Smooth muscle cell of the brain vasculature (primary cell): ENCODE measurements at places on chromosomes 4 and X.
A peak's percentile ranks its signal among the peaks of the same experiment; 100 is the strongest.

GRCh38 chr4:11049001-11049400, 364.4 kb upstream of the CLNK start:
- no peak for DNase-seq

- DNase-seq, result no peak
Observed at GRCh38 chrX:26597981-26598380, 382.0 kb downstream of the MAGEB5 start.

DNA sequence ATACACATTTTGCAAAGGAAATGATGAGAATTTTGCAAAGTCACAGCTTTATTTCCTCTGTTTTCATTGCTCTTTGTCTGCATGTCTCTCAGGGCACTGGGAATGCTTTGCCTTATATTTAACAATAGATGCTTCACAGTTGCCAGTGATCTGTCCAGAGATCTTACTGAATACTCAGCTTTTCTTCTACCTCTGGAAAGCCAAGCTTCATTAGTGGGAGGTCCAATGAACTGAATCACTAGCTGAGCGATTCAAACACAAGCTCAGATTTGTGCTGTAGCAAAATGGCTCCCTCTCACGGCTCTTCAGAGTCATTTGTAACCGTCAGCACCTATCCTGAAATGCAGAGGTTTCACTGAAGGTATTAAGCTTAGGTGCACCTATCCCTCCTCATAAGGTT, 138.9 kb downstream of the DCLK2 start:
- DNase-seq, result no peak

- DNase-seq, result no peak
Observed at GRCh38 chrX:148695255-148695654, 194.8 kb downstream of the AFF2 start.

DNA sequence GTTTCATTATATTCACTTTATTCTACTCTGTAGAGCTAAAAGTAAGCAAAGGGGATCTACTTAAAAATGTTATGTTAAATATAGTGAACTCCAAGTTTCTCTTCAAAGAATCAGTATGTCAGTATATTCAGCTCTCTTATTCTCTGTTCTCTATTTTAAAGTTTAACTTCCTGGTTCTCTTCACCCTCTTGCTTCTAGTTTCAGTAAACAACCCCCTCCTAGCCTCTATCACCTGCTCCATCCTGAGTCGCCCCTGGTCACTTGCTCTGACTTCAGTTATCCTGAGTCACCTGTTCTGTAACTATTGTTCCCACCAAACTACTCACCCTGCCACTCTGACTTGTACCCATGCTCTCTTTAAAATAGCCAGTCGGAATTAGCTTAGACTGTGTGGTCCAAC, 180.9 kb upstream of the AADAT start:
- DNase-seq, result no peak

- DNase-seq, result no peak
Observed at GRCh38 chr4:74258963-74259362, 49.3 kb upstream of the EPGN start.

GRCh38 chrX:11416600-11416999, 123.4 kb downstream of the AMELX start:
- no peak for DNase-seq

GRCh38 chr4:110343534-110343933, 132.4 kb upstream of the ENPEP start:
- DNase-seq, result no peak

DNA sequence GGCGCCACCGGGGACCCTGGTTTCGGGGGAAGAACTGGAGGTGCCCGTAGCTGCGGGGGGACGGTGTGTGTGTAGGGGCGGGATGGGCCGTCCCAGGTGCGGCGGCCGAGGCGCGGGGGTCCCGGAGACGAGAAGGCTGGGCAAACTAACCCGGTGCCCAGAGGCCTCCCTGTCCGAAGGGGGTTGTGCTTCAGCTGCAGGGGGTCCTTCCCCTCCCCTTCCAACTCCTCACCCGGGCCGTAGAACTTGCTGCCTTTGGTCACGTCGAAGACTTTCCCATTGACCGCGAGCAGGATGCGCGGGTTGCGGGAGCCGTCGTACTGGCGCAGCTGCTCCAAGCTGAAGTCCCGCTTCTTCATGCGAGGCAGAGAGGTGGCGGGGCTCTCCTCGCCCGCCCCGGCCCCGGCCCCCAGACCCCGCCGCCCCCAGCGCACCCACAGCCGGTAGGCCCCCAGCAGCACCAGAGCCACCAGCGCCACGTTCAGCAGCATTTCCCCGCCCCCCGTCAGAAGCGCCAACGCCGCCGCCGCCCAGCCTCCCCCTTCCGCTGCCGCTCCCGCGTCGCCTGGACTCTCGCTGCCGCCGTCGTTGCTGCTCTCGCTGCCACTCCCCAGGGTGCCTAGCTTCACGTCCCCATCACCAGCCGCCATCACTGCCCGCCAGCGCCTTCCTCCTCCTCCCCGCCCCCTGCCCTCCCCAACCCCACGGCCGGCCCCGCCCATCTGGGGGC, at the start of gene PGRMC2:
TSS of gene PGRMC2 (minus strand) at position 673 of the 730 bp plus-strand sequence. CDS start at position 650, 23 bp downstream.
- DNase-seq, result no peak

DNA sequence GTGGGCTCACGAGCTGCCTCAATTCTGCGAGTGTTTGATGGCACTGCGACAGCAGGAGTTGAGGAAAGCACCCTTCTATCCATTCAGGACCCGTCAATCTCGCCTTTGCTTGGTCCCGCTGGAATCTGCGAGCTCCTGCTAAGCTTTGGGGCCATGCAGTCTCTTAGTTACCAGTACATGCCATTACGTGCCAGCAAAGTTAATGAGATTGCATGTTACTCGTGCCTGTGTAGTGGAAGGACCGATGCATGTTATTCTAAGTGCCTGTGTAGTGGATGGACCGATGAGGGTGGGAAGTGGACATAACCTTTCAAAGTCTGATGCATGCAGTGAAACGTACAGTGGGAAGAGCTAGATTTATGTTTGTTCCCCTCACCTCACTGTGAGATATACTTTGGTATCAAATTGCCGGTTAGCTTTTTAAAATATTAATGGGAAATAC, 569 bp downstream of the RPS3A start:
- DNase-seq, result peak; percentile 12
